ENCODE measurements at places on chromosomes 7 and 10.

DNA sequence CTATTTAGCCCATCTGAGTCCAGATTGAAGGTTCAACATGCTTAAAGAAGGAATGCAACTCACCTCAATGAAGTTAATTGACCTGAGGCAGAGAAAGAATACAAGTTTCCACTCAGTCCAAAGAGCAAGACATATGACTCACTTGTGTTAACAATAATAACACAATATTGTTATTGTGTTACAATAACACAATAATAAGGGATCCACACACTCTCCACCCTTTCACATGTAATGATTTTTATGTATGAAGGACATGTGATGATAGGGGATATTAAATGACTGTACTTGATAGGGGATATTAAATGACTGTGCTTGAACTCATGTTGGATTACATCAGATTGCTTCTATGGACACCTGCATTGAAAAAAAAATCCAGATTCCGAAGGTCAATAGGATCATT, 3.6 kb upstream of the ABCB1 start:
- DNase-seq: no peak

DNA sequence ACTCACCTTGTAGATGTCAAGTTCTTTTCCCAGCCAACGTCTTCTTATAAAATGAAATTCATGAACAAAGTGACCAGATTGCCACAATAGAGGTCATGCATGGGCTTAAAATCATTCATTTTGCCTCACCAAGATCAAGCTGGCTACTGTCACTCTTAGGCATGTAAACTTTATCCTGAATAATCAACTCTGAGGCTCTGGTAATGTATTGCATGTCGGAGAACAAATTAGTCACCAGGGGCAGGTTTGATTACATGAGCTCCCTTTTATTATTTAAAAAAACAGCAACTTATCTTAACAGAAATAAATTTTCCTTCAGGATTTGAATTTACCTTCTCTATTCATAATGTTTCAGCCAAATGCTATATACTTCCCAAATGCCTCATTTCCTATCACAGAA, 112.9 kb upstream of the SP4 start:
- no peak for DNase-seq

DNA sequence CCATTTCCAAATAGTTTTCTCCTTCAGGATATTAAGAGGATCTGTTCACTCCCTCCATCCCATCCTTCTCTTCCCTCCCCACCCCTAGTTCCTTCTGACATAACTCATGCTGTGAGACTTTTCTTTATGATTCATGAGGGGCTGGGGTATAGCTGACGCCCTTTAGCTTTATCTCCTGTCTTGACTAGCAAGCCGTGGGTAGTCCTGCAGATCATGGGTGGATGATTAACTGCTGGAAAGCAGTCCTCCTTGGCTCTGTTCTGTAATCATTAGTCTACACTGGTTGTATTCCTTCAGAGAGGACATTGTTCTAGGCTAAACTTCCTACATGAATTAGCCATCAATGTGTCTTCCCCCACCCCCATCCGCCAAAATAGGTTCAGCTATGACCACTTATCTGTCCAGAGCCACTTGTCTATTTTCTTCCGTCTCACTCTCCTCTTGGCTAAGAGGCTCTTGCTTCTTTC, 135.4 kb downstream of the LRRC4 start:
- no peak for DNase-seq

DNA sequence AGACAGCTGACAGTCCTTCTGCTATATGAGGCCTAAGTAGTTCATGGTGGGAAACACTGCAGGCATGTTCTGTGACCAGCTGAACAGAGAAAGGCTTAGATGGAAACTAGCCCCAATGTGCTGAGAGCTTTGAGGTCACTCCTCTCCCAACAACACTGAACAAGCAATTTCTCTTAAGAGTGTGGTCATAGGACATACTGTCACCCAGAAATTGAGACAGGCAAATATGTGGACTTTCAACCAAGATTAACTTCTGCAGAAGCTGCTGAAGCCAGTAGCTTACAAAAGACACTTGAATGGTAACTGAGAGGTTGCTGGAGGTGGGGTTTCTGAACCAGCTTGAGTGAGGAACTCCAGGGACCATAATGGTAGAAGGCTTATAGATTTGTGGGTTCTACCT, 38.9 kb upstream of the UNC5B start:
- DNase-seq: no peak

DNA sequence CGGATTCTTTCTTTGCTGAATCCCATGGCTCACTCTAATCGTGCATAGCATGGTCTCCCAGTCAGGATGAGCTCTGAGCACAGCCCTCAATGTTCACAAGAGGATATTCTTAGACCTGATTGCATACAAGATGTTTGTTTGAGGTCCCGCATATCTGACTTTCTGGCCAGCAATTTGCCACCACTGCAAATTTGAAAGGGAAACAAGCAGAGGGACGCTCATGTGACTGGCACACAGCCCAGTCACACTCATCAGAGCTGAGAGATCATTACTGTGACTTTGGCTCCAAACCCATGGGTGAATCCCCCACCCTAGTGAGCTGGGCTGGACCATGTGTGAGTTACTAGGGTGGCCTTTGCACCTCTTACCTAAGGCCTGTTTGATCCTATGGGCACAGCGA, 9.9 kb downstream of the TAS2R41 start:
- no peak for DNase-seq

GRCh38 chr7:155345490-155345889, 47.8 kb downstream of the INSIG1 start:
- peak; percentile 41 for DNase-seq

GRCh38 chr10:89032141-89032891, 41.7 kb downstream of the FAS start:
- no peak for DNase-seq

DNA sequence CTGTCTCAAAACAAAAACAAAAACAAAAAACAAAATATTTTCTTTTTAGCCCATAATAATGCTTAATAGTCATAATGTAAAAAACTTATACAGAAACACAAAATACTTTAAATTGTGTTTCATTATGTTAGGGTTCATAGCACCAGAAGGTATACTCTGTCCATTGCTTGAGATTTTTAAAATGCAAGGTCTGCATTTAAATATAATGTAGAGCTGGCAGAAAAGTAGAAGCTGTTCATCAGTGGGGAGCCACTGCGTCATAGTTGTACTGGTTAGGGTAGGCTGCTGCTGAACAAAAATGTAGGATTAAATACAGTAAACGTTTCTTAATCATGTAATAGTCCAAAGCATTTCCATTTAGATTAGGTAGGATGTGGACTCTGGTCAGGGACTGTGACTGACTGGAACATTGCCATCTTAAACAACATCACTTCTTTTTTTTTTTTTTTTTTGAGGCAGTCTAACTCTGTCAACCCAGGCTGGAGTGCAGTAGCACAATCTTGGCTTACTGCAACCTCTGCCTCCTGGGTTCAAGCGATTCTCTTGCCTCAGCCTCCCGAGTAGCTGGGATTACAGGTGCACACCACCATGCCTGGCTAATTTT, 85.2 kb downstream of the ANKIB1 start:
- no peak for DNase-seq

GRCh38 chr7:73652541-73652949, 15.1 kb upstream of the VPS37D start:
- DNase-seq: no peak

DNA sequence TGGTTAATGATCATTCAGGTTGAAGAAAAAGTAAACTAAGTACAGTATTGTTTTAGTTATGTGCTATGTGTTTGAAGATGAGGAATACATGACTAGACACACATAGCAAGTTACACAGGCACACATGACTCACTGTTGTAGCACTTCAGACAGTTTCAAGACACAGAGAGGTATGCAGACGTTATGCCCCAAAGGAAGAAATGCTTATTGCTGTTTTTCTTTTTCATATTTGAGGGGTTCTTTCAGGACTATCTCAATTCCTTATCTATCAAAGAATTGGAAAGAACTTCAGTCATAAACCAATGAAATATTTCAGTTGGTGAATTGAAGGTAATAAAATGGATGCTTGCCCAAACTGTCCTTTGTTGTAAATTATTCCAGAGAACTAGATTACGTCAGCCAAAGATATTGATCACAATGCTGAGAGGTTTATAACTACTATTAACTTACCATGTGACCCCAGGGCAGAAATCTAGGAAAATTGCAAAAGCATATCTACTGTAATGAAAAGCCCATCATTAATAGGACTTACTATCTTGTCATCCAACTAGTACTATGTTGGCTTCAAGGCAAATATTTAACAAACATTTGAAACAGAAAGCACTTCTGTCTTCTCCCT, 61.2 kb upstream of the CAPZA2 start:
- DNase-seq: no peak

DNA sequence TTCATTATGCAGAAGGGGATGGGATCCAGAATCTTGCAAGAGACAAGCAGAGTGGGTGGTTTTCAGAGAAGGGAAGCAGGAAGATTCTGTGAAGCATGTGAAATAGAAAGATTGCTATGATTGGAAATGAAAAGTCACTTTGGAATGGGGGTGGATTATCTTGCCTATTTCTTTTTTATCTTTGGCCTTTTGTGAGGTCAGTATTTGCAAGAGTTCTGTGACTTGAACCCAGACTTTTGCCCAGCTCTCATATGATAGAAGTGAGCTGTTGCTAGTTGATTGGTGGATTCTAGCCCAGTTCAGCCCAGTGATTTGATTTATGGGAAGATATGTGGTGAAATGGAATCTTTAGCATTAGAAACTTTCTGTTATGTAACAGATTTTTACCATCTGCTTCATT, 17.1 kb downstream of the ENTPD7 start:
- DNase-seq: no peak

DNA sequence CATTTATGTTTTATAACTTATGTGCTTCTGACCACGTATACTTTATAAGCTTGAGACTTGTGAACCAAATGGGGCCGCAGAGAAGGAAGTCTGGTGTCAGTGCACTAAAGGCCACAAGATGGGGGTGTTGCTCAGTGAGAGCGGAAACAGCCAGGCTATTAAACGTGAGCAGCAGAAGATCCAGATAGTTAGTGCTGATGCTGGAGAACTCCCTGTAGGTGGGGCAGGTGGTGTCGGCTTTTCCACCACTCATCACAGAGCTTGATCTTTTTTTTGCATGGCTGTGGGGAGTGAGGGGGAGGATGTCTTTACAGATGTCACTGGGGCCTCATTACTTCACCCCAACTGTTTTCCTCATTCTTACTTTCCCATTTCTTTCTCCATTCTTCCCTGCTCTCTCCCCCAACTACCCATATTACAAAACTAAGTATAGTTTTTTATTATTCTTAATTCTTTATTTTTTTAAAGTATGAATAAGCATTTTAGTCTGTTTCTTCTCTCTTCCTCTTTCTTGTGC, 34.7 kb downstream of the ACADSB start:
- peak; percentile 35 for DNase-seq

- DNase-seq: no peak
Observed at GRCh38 chr7:41103331-41103730, 599.6 kb downstream of the INHBA start.

- no peak for DNase-seq
Observed at GRCh38 chr7:107201795-107202450, 33.1 kb downstream of the HBP1 start.

DNA sequence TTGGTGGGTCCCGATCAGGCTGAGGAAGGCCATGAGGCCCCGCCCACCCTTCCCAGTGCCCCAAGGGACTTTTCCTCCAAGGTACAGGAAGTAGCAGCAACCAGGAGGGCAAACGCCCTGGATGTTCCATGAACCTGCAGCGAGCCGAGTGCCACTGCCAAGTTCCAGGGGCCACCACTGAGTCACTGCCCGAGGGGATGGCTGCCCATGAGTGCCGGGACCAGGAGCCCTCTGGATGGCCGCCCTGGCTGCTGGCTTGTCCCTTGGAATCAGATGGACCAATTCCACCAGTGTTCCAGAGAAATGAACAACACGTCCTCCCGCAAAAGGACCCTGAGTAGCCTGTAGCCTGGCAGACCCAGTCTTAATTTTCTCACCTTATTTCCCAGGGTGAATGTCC, 74.2 kb downstream of the ZRANB1 start:
- no peak for DNase-seq

DNA sequence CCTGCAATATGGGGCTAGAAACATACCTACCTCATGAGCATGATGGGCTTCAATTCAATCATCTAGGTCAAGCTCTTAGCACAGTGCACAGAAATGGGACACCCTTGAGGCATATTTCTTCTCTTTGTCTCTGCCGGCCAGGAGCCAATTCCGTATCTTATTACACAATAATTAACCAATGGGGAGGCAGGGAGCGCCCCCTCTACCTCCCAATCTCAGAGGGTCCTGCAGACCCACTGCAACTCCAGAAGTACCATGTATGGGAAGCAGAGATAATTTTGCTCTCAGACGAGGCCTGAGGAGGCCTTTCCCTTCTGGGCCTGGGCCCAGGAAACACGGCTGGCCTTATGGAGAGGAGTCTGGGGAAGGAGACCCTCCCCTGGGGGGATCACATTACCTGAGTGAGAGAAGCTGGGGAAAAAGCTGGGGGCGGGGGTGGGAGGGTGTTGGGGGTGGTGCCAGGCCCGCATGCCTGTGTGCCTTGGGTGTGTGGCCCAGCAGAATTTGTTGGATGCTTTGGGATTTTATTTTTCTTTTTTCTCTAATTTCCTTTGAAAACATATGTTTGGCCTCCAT, 155.5 kb downstream of the UBE2H start:
- no peak for DNase-seq

GRCh38 chr10:75201793-75202307, 8.7 kb upstream of the VDAC2 start:
- no peak for DNase-seq

DNA sequence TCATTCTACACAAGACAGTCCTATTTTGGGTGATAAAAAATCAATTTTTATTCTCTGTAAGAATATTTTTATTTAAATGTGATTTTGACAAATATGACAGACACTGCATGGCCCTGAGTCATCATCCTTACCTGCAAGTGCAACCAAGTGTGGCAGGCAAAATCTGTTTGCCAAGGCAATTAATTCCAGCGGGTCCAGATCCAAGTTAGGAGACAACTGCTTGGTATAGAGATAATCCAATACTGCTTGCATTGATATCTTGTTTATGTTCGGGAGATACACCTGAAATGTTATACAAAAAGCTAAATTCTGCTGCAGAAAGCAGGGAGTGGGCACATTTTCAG, 66.2 kb downstream of the RHOBTB1 start:
- no peak for DNase-seq

- no peak for DNase-seq
Observed at GRCh38 chr10:126569513-126570244, 100.8 kb downstream of the C10orf90 start.

- no peak for DNase-seq
Observed at GRCh38 chr7:114444196-114444595, 29.6 kb downstream of the FOXP2 start.

- DNase-seq: no peak
Observed at GRCh38 chr7:50477640-50478039, 27.5 kb upstream of the FIGNL1 start.

DNA sequence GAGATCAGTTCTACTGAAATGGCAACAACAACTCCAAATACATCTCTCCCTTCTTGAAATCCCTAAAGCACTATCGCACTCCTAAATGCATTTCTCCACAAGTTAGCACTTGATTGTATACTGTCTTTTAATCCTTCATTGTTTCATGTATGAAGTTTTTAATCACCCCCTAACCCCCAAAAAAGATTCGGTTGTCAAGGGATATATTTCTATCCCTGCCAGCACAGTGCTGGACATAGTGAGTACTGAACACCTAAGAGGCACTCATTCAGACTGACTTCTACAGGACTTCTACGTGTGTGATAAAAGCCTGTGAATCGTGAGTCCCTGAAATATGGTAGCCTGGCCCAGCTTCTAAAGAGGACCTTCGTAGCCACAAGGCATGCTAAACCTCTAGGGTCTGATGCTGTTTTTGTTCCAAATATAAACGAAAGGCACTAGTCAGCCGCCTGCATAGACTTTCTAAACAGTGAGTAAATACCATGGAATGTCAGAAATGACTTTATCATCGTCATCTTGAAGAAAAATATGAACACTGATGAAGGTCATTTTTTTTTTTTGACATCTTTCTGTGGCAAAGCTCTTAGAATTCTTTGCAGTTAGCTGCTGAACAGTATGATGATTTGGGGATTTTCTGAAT, 14.6 kb upstream of the ZSCAN21 start:
- no peak for DNase-seq
